Activated CD4-positive, alpha-beta T cell treated with anti-CD3 and anti-CD28 coated beads, Interleukin-2, amount 10 ng/mL, durations not matched to agents 24 days and 14 days (primary cell): ENCODE measurements at places on chromosomes 5 and 9.

GRCh38 chr9:117413346-117414219, 1.3 kb downstream of the ASTN2 start:
- DNase-seq: no peak

GRCh38 chr9:93507768-93508167, 54.4 kb upstream of the FAM120AOS start:
- no peak for DNase-seq

DNA sequence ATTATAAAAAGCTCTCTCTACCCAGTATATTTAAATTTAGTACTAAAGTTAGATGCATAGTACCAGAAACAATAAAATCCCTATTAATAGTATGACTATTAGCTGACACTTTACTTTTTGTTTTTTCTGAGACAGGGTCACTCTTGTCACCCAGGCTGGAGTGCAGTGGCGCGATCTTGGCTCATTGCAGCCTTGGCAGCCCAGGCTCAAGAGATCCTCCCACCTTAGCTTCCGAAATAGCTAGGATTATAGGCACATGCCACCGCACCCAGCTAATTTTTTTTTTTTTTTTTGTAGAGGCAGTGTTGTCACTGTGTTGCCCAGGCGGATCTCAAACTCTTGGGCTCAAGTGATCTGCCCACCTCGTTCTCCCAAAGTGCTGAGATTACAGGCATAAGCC, 8.0 kb downstream of the CCNG1 start:
- DNase-seq: no peak

DNA sequence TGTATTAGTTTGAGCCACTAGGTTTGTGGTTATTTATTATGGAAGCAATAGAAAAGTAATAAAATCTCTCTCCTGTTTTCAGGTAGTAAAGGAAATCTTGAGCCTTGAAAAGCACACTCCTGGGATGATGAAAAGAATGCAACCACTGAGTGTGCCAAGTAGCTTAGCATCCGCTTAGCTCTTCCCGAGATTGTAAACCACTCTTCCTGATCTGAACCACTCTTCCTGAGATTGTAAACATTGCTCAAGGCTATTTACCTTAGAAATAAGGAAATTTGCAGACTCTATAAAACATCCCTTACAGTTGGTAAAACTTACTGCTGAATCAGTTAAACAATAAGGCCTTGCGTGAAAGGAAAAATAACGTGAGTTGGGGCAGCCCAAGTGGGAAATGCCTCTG, 17.4 kb upstream of the IL33 start:
- DNase-seq: no peak

- no peak for DNase-seq
Measured at GRCh38 chr5:128749136-128749898, 211.3 kb upstream of the FBN2 start.
